ENCODE measurements at places on chromosomes 1 and 21. TPM values are rescaled to one million over a fixed set of nuclear protein-coding genes. Genes with fewer than 3 reads are reported as not detected.

DNA sequence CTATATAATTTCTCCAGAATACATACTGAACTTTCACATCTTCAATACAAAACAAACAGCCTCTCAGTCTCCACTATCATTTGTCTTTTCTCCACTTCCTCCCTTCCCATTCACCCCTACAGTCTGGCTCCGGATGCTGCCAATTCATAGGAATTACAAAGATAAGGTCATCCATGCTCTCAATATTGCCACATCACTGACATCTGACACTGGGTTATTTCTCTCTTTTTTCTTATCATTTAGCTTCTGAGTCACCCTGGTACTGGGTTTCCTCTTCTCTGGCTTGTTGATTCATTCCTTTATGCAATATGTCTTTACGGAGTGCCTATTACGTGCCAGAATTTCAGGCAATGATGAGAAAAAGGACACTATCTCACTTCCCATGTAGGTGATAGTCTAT lies 3.1 kb upstream of the SH3BP5L start:
- H3K36me3 ChIP-seq = no peaks in the 10 kb centered on the region
- no peak overlapping the region for H3K27ac ChIP-seq
- DNase-seq = no peak
- H3K27me3 ChIP-seq = no peaks in the 10 kb centered on the region
- H3K4me3 ChIP-seq = no peak overlapping the region

DNA sequence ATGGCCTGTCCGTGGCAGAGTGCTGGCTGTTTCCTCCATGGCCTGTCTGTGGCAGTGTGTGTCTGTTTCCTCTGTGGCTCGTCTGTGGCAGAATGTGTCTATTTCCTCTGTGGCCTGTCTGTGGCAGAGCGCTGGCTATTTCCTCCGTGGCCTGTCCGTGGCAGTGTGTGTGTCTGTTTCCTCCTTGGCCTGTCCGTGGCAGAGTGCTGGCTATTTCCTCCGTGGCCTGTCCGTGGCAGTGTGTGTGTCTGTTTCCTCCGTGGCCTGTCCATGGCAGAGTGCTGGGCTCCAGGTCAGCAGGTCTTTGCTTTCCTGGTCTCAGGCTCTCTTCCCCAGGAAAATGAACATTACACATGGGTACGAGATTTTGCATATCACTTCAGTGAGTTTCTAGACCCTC lies 138.4 kb upstream of the IPO9 start:
- H3K27ac ChIP-seq = no peak overlapping the region
- H3K4me1 ChIP-seq = peaks cover 3% of the 10 kb centered on the region
- no peak for DNase-seq
- no peaks in the 10 kb centered on the region for H3K27me3 ChIP-seq
- no peak overlapping the region for H3K4me3 ChIP-seq
- H3K36me3 ChIP-seq = no peaks in the 10 kb centered on the region

GRCh38 chr1:234683861-234684632 lies 74.1 kb upstream of the IRF2BP2 start:
- H3K27me3 ChIP-seq = no peaks in the 10 kb centered on the region
- H3K27ac ChIP-seq = peak overlapping the region; percentile 85
- H3K4me1 ChIP-seq = peaks cover 4% of the 10 kb centered on the region

- no peaks in the 10 kb centered on the region for H3K27me3 ChIP-seq
- peak; percentile 74 for DNase-seq
- H3K27ac ChIP-seq = peak overlapping the region; percentile 92
- H3K4me3 ChIP-seq = peak overlapping the region; percentile 8
- H3K4me1 ChIP-seq = no peaks in the 10 kb centered on the region
Observed at GRCh38 chr1:224502459-224503160, 68.0 kb upstream of the WDR26 start.

DNA sequence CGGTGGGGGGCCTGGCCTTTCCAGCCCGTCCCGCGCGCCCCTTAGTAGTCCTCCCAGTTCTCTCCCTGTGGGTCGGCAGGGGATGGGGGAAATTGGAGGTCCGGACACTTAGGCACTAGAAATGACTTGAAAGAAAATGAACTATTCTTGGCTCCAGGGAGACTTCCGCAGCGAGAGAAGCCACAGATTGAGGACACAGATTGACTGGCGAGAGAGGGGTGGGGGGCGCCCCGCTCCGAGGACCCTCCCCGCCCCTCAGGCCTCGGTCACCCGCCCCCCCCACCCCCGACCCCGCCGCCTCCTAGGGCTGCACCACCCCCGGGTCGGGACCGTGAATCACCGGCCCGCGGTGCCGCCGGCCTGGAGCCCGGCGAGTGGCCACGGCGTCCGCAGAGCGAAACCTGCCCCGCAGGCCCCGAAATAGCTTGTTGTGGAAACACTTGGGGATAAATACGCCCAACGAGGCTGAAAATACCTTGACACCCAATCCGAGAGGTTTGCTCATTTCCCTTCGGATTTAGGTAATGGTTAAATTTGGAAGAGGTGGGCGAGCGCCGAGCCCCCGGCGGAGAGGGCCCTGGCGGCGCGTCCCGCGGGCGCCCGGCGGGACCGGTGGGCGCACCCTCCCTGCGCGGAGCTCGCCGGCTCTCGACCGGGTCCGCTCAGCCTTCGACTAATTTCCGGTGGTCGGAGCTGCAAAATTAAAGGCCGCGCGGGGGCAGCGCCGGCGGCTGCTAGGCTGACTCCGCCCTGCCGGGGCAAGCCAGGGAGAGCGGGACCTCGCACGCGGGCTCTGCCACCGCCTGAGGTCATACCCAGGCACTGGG lies at the start of gene GFI1:
GFI1 (minus strand) TSS at position 675 of the 827 bp plus-strand sequence. CDS start 3,438 bp downstream, outside the sequence.
- H3K27ac ChIP-seq = peak within 1 kb of the TSS; percentile 44
- peak within 1 kb of the TSS; percentile 69 for H3K4me3 ChIP-seq
- H3K27me3 ChIP-seq = peaks cover 11% of the 10 kb centered on the region
- H3K36me3 ChIP-seq = no peaks in the 10 kb centered on the region
- peaks cover 16% of the 10 kb centered on the region for H3K4me1 ChIP-seq

DNA sequence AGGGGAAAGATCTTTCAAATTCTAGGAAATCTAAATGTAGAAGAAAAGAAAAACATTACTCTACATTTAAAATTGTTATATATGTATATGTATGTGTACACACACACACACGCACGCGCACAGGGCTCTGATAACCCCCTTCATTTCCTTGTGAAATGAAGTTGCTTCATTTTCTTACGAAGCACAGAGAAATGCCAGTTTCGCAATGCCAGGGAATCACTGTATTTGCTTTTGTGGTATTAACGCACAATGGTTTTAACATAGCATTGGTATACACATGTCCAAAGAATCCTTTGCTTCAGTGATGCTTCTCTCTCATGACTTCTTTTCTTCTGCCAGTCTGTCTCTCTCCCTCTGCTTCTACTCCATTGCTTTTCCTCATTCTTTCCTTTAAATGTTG lies 8.4 kb upstream of the DDAH1 start:
- H3K36me3 ChIP-seq = no peaks in the 10 kb centered on the region
- DNase-seq = no peak
- H3K27ac ChIP-seq = no peak overlapping the region
- H3K4me1 ChIP-seq = no peaks in the 10 kb centered on the region
- H3K27me3 ChIP-seq = no peaks in the 10 kb centered on the region
- H3K4me3 ChIP-seq = no peak overlapping the region

DNA sequence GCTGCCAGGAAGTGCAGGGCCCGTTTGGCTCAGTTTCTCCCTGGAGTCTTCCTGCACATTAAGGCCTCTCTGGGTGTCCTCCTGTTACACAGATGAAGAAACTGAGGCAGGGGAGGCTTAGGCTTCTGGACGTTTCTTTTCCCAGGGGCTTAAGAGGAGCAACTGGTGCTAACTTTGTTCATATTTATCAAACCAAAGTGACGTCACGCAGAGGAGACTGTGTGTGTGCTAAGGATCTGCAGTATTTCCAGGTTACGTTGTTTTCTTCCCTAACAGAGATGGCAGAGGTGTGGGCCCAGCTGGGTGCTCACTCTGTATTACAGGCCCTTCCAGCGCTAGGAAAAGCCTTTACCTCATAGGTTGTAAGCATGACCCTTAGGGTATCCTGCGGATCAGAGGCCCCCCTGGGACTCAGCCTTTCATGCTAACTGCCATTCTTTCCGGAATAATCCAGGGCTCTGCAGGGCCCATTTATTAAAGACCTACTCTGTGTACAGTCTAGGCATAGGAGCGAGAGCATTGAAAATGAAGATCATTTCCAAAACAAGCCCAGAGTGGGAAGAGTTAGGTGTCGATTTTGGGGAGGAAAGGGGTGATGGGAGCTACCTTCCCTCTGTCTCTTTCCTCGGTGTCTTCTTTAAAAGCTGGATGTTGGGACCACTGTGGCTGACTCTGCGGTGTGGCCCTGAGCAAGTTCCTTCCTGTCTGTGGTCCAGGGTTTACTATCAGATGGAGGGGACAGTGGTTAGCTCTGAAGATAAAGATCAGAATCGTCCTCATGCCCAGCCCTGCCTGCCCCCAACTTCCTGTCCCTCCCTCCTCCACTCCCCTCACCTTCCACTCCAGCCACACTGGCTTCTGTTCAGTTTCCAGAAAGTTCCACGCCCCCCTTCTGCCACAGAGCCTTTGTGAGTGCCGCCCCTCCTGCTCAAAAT lies 4.6 kb downstream of the AGTRAP start:
- no peaks in the 10 kb centered on the region for H3K4me1 ChIP-seq
- no peaks in the 10 kb centered on the region for H3K36me3 ChIP-seq
- H3K27me3 ChIP-seq = no peaks in the 10 kb centered on the region
- no peak overlapping the region for H3K4me3 ChIP-seq

- peak within 1 kb of the TSS; percentile 91 for H3K27ac ChIP-seq
- H3K27me3 ChIP-seq = no peaks in the 10 kb centered on the region
- DNase-seq = peak; percentile 59
- H3K4me3 ChIP-seq = peak within 1 kb of the TSS; percentile 75
Observed at GRCh38 chr1:185733818-185734735, at the start of gene HMCN1. Gene HMCN1 (plus strand): TSS chr1:185734391. CDS start chr1:185734780, 389 bp downstream.

DNA sequence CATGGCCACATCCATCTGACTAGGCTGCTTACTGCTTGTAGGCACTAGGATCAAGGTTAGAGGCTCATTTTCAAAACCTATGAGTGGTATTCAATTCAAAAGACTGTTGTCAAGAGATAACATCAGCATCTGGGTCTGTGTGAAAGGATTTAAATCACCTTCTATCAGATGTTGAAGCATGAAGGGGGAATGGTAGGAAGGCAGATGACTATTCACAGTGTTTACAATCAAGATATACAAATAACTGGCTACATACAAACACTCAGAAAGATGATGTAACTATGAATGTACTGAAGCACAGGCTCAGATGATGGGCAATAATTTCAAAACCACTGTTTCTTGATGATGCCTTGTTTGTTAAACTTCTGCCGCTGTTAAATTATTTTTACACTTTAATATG lies 249.2 kb downstream of the SLC45A1 start:
- H3K36me3 ChIP-seq = no peaks in the 10 kb centered on the region
- DNase-seq = no peak

DNA sequence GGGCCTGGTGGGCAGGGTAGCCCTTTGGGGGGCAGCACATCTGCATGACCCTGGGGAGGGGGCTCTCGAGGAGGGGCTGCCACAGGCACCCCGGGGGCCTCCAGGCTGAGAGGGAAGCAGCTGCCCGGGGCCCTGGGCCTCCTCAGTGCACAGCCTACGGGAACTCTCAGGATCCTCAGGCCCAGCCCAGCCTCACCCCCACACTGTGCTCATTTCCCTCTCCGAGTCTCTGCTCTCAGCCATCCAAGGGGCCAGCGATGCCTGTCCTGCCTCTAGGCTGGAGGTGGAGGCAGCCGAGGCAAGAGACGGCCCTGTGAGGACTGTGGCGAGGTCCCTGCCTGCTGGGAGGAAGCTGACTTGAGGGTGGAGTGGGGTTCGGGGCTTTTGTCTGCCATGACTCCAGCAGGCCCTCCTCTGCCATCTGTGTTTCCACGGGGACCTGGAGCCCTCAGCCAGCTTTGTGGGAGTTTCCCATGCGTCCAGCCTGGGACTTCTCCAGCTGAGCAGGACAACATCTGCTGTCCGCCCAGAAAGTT lies 7.2 kb upstream of the PLEKHG5 start:
- DNase-seq = no peak
- H3K27ac ChIP-seq = peak overlapping the region; percentile 23
- peaks cover 24% of the 10 kb centered on the region for H3K4me1 ChIP-seq
- H3K27me3 ChIP-seq = no peaks in the 10 kb centered on the region
- no peak overlapping the region for H3K4me3 ChIP-seq
- H3K36me3 ChIP-seq = no peaks in the 10 kb centered on the region

DNA sequence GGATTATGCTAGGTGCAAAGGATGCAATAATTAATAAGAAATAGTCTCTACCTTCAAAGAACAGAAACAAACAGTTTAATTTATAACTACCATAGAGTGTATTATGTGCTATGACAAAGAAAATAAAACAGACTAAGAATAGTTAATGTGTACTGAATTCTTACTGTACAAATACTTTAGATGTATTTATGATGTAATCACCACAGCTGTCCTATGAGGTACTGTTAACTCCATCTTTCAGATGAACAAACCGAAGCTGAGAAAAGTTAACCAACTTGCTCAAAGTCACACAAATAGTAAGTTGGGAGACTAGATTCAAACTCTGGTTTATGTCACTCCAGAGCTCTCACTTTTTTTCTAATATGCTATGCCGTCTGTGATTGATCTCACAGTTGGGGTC lies 77.0 kb upstream of the FGGY start:
- DNase-seq = no peak
- H3K36me3 ChIP-seq = no peaks in the 10 kb centered on the region
- no peak overlapping the region for H3K4me3 ChIP-seq
- H3K4me1 ChIP-seq = no peaks in the 10 kb centered on the region
- no peaks in the 10 kb centered on the region for H3K27me3 ChIP-seq
- H3K27ac ChIP-seq = no peak overlapping the region

- DNase-seq = no peak
- H3K4me1 ChIP-seq = no peaks in the 10 kb centered on the region
- no peak overlapping the region for H3K4me3 ChIP-seq
- no peaks in the 10 kb centered on the region for H3K36me3 ChIP-seq
- H3K27me3 ChIP-seq = no peaks in the 10 kb centered on the region
Observed at GRCh38 chr21:37746849-37747248, 169.4 kb downstream of the KCNJ6 start.

GRCh38 chr21:41048623-41049022 lies 119.3 kb upstream of the BACE2 start:
- H3K36me3 ChIP-seq = no peaks in the 10 kb centered on the region
- no peaks in the 10 kb centered on the region for H3K4me1 ChIP-seq
- H3K4me3 ChIP-seq = no peak overlapping the region

DNA sequence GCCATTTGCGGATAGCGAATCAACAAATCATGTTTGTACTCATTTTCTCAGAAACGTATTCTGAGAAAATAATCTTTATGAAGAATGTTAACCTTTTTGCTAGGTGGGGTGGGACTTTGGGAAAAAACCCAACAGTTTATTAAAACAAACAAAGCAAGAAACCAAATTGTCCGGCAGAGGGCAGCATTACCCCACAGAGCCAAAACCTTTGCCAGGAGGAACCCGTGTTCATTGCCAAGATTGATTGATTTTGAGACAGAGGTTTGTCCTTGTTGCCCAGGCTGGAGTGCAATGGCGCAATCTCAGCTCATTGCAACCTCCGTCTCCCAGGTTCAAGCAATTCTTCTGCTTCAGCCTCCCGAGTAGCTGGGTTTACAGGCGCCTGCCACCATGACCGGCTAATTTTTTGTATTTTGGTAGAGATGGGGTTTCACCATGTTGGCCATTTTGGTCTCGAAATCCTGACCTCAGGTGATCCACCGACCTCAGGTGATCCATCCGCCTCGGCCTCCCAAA lies 70.8 kb upstream of the RHOU start:
- H3K27me3 ChIP-seq = no peaks in the 10 kb centered on the region
- H3K27ac ChIP-seq = no peak overlapping the region
- H3K4me1 ChIP-seq = no peaks in the 10 kb centered on the region

GRCh38 chr1:26354972-26355371 lies 1.0 kb upstream of the CRYBG2 start:
- DNase-seq = no peak
- H3K27me3 ChIP-seq = peaks cover 2% of the 10 kb centered on the region
- no peaks in the 10 kb centered on the region for H3K4me1 ChIP-seq
- H3K36me3 ChIP-seq = no peaks in the 10 kb centered on the region
- no peak overlapping the region for H3K27ac ChIP-seq
- no peak overlapping the region for H3K4me3 ChIP-seq

AIRE gene
- not detected for total RNA-seq

CNN3 gene
- 146 TPM for total RNA-seq

PTPN7 gene
- 1.4 TPM for total RNA-seq

MAST2 gene
- total RNA-seq = 34.4 TPM

CELA2A gene
- total RNA-seq = not detected

MXRA8 gene
- 308 TPM for total RNA-seq

EPHB2 gene
- total RNA-seq = 4.6 TPM

RPE65 gene
- not detected for total RNA-seq

All from breast epithelium (tissue), 4 donors.